Cortex of kidney (tissue), 1 donor: ENCODE measurements at places on chromosomes 3 and 15.

DNA sequence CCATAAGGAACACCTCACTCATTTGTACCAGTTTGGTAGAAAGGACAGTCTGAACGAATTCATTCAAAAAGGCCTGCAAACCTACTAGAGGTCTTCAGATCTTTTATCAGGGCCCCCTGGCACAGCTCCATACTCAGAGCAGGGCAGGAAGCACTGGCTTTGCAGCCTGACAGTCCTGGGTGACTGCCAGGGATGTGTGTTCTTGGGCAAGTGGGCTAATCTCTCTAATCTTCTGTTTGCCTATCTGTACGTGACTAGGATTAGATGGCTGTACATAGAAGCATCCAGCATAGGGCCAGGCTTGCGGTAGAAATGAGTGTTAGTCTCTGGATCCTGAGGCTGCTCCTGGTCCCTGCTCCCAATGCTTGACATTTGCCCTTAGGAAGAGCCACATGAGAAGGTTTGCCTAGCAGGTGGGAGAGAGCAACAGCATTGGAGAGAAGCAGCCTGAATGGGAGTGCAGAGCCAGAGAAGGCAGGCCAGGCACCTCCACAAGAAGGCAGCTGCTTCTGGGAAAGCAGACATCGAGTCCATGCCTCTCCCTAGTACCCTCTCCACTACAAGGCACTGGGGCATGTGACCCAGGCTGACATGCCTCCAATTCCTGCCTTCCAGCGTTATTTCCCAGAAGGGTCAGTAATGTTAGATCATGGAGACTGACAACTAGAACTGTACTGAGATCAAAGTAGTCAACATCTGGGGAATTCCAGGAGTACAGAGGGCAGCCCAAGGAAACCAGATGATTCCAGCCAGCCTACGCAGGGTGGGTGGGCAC lies 1.0 kb upstream of the CXCR6 start:
- DNase-seq, result no peak

GRCh38 chr15:33778852-33779251 lies 189.4 kb upstream of the CHRM5 start:
- no peak for DNase-seq

- DNase-seq, result no peak
These were observed 46.9 kb upstream of the COL6A6 start for GRCh38 chr3:130470126-130470525.

- DNase-seq, result no peak
These were observed 62.4 kb downstream of the RAD18 start for GRCh38 chr3:8900869-8901268.

DNA sequence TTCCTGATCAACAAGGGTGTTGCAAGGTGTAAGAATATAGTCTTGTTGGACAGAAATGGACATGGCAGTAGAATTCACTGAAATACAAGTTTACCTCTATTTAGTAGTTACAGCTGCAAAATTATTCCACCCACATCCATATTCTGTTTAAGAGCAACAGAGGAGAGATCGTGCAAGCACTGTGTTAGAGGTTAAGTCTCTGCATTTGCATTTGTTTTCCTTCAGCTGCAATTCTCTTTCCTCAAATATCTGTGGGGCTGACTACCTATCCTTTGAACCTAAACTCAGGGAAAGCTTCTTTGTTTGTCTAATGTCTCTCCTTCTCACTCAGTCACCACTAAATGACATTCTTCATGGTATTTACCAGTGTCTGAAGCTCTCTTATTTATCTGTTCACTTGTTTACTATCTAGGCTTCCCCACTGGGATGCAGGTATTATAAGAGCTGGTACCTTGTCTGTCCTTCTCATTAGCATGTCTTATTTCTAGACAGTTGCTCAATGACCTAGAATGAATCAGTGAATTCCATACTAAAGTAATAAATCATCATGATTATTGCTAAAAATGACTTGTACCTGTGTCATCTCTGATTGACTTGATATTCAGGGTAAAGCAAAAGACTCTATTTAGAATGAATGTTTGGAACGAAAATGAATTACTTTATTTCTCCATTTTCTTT lies 175.3 kb upstream of the FEZF2 start:
- DNase-seq, result no peak

- DNase-seq, result no peak
These were observed 18.0 kb upstream of the PLXNA1 start for GRCh38 chr3:126964950-126965349.

DNA sequence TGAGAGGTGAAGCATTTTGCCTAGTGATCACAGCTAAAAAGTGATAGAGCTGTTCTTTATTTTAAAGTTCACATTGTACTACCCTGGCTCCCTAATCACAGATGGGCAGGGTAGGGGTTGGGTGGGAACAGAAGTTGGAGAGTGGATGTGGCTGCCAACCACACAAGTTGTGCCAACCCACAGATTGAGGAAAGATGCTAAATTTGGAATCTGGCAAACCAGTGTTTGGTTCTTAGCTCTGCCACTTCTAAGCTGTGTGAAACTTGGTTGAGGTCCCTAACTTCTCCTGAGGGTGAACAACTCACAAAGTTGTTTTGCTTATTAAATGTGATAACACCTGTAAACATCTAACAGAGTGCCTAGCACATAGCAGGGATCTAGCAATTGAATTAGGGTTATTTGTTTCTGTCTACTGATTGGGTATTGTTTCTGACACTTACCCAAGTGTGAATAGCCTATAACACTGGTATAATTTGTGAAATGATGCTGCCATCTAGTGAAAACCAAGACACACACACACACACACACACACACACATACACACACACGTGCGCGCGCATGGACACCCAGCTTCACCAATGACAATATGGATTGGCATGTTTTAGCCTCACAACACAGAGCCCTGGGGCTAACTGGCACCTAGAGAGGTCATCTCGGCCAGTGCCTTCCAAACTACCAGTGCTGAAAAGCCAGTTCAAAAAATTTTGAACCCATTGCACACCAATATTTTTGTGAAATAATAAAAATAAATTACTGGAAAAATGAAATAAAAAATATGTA lies 25.3 kb downstream of the ADGRG7 start:
- no peak for DNase-seq

- DNase-seq, result no peak
These were observed 562 bp downstream of the NEO1 start for GRCh38 chr15:73052653-73053397.

- DNase-seq, result no peak
These were observed 65.4 kb upstream of the UMPS start for GRCh38 chr3:124664804-124665203.

- DNase-seq, result no peak
These were observed 1.4 kb downstream of the ACSBG1 start for GRCh38 chr15:78232951-78233350.

DNA sequence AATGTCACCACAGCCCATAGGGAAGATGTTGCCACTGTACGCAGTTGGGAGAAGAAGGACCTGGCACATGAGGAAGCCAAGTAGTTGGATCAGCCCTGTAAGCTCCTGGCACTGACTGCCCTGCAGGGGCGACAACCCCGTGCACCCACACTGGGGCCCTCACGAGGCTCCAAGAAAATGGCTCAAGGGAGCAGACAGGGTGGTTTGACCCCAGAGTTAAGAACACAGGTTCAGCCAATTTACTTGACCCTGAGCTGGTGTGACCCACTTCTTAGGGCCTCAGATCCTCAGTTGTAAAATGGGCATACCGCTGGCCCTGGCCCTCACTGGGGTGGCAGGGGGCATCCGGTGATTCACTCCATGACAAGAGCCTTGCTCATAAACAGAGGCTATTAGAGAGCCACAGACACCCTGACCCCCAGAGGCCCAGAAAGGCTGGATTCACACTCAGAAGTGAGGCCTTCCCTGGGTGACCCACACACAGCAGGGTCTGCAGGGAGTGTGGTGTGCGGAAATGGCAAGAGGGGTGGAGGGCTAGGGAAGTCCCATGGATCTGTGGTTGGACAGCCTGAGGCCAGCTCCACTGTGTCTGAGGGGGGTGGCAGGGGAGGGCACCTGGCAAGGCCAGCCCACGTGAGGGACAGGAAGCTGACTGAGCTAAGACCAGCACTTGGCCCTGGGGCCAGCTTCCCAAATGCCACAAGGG lies 1.7 kb upstream of the HHATL start:
- DNase-seq, result no peak

DNA sequence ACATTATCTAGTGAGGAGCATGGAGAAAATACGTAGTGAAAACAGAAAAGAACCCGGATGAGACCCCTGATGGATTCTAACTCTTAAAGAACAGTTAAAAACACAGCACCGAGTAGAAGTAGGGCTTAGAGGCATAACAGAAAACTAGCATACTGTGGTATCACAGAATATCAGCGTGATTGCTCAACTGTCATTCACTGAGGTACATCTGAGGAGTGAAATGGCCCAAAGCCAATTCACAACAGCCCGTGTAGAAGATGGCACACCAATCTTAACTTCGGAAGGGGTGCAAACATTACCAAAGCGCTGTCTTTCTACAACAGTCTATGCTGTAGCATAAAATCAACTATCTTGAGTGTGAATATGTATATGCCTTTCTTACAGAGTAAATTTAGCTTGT lies 1.8 kb downstream of the CLASP2 start:
- no peak for DNase-seq
